SHP77 (cell line): ENCODE measurements at places on chromosomes 2 and 18.

GRCh38 chr2:25257032-25257552 is 84.6 kb downstream of the DNMT3A start:
- peak; percentile 45 for DNase-seq

- DNase-seq: peak; percentile 66
Observed at GRCh38 chr2:43484323-43484930, 111.4 kb downstream of the THADA start.

GRCh38 chr2:230751062-230751461 is 38.4 kb downstream of the CAB39 start:
- DNase-seq: no peak

DNA sequence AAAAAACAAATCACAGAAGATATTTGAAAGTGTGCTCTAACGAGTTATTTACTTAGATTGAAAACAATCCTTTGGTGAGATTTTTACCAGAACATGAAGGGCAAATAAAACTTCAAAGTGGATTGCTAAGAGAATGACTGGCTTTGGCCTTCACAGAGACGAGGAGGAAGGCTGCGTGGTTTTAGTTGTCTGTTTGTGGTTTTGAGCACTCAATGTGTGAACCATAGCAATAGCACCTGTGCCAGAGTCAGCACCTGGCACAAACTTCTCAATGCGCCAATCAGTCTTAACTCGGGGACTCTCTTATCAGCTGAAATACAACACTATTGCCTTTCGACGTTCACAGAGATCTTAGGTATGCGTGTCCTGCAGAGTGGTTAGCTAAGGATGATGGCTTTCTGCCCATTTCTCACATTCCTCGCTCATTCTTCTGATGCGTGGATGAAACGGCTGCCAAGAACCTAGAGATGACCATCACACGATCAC is 70.0 kb downstream of the MBP start:
- DNase-seq: no peak

GRCh38 chr2:237473878-237474441 is 13.1 kb upstream of the MLPH start:
- no peak for DNase-seq

- no peak for DNase-seq
Observed at GRCh38 chr2:1740716-1741589, 3.4 kb downstream of the PXDN start.

DNA sequence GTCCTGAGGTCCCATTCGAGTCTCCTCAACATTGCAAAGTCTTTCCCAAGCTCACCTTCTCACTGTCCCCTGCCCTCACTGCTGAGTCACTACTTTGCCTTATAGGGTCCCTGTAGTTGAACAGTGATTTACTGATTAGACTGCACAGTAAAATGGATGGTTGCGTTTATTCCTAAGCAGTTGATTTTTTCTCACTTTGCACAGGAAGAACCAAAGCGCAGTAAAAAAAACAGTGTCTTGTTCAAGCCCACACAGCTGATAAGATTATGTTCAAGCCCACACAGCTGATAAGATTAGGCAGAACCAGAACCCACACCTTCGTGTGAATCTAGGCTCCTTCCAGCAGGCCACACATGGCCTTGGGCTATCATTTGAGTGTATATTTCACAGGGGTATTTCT is 215.3 kb upstream of the COPS8 start:
- DNase-seq: no peak

- peak; percentile 75 for DNase-seq
Observed at GRCh38 chr2:108634011-108634410, 85.3 kb upstream of the RANBP2 start.

DNA sequence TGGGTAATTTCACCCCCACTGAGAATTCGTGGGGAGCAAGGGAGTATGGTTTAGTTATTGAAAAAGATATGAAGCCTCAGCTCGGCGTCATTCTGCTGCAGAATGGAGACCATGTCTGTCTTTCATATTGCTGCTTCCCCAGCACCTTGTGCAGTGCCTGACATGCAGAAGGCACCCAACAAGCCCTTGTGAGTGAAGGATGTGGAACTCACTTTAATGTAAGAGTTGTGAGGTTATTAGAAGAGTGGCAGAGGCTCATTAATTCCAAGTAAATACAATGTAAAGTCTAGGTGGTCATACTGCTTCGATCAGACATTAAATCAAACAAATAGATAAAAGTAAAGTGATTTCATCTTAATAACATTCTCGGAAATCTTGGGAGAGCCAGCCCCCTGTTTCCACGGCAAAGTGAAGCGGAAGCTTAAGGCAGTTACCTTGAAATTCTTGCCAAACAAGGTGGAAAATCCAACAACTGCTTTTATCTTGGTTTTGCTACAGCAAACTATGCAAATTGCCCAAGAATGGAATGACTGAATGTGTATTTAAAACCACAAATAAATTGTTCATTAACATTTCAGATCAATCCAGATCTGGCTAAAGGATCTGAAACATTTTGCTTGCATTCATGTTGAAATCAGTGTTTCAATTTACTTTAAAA is 9.6 kb downstream of the CFAP221 start:
- no peak for DNase-seq

DNA sequence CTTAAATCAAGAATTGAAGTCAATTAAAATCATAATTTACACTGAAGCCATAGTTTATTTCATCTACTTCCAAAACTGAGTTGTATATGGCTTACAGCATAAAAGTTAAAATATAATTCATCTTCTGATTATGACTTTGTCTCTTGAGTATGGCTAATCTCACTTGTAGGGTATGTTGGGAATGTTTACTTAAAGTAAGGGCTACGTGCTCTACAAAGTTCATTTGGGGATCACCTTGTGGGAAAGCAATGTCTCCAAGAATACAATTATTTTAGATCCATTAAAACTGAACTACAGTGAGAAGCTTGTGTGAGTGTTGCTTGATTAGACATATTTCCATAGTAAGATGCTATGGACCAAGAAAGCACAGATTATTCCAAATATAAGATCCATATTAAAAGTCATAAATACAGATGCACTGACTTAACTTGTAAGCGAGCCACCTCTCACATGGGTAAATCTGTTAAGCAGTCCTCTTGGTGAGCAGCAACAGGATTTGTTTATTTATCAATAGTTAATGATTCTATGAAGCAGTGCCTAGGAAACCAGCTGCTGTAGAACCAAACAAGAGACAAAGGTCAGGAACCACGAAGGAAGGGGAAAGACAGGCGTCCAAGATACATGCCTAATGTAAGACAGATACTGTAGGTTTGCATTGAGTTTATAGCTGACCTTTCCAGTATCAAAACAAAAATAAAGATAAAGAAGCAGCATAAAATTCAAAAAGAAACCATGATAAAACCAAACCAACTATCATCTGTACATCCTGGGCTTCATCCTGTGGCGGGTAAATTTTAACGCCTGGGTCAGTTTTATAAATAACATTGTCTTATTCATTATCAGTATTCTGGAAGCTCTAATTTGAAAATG is 24.8 kb downstream of the DSG4 start:
- DNase-seq: no peak

DNA sequence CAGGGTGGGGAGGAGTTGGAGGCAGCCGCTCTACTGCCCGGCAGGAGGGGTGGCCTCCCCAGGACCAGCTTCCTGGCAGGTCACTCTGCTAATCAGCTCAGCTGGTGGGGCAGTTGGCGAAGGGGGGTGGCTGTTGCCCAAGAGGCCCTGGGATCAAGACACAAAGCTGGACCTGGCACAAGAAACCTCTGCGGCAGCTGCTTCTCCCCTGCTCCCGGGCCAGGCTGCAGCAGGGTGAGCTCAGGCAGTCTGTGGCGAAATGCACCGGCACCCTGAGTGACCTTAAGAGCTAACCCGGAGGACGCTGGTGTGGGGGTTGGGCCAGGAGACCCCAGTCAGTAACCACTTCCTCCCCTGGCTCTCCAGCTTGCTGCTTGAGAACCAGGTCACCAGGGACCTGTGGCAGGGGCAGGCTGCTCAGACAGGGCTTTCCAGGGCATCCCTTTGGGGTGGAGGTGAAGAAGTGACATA is 31.1 kb downstream of the TOGARAM2 start:
- DNase-seq: no peak

- no peak for DNase-seq
Observed at GRCh38 chr2:128491692-128492244, 173.1 kb upstream of the HS6ST1 start.

DNA sequence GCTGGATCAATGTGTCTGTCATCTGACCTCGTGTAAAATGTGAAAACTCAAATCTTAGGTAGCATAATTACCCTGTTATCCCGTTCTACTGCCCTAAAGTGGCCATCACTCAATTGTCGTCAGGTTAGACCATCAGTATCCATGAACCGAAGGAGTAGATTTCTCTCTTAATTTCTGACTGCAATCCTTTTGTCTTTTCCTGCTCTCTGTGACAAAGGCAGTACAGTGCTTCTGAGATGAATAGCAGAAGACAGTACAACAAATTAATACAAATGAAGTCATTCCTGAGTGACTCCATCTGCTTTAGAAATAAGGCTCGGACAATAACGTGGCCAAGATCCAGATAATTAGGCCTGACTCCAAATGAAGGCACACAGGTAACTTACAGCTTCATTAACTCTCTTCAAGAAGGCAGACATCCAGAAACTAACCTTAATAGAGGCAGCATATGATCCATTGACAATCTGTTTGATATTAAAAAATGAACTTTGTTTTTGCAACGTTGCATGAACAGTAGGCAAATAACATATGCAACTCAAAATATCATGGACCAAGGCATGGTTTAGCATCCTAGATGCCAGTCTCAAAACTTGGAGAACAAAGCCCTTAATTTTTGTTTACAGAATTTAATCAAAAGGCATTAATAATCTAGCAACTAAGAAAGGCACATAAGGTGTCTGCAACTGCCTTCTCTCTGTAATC is 96.7 kb upstream of the CDH20 start:
- DNase-seq: no peak

- no peak for DNase-seq
Observed at GRCh38 chr2:44342854-44343253, 18.4 kb downstream of the PREPL start.

DNA sequence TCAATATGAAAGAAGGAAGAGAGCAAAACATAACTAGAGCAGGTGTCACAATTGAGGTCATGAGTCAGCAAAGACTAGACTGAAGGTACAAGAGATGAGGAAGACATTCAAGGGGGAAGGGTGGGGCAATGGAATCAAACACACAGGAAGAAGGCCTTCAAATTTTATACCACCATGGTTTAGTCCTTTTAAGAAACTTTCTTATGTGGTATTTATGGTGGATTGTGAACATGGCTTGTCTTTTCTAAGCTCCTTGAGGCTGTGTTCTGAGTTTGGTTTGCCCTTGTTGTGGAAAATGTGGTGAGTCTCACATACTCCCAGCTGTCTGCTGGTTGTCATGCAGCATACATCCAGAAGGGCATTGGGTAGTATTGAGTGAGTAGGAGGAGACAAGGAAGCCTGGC is 62.1 kb downstream of the NABP1 start:
- no peak for DNase-seq

- no peak for DNase-seq
Observed at GRCh38 chr2:133733901-133734255, 165.6 kb upstream of the NCKAP5 start.

DNA sequence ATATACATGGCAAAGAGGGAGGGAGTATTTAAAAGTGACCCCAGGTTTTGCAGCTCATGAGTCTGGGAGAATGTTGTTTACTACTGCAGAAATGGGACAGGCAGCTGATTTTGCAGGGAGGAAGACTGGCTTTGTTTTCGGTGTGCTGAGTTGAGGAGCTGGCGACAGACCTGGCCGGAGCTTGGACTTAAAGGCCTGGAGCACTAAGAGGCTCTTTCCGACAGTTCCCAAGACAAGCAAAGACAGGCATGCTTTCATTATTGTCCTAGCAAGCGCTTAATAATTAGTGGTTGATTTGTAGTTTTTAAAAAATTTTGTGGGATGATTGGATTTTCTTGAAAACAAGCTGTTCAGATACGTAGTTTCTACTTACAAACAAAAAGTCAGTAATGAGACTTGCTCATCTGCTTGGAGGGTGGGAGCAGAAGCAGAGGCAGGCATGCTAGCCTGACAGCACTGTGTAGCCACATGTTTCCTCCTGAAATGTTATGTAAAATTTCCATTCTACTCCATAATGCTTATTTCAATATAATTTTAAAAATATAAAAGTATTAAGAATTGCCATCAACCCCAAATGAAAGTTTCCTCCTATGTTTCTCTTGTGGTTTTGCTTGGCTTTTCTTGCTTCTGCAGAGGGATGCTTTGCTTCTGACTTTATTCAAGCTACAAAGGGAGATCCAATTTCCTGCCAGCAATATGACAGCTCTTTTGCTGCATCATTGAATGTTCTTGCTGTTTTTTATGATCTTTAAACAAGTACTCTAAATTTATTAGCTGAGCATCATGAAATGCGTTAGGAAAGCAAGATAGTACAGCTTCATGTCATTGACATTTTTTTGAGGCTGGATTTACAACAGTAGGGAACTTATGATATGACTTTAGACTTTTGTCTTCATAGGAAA is 75.8 kb downstream of the PHLPP1 start:
- no peak for DNase-seq

- no peak for DNase-seq
Observed at GRCh38 chr18:12946549-12947284, 1.1 kb upstream of the SEH1L start.

DNA sequence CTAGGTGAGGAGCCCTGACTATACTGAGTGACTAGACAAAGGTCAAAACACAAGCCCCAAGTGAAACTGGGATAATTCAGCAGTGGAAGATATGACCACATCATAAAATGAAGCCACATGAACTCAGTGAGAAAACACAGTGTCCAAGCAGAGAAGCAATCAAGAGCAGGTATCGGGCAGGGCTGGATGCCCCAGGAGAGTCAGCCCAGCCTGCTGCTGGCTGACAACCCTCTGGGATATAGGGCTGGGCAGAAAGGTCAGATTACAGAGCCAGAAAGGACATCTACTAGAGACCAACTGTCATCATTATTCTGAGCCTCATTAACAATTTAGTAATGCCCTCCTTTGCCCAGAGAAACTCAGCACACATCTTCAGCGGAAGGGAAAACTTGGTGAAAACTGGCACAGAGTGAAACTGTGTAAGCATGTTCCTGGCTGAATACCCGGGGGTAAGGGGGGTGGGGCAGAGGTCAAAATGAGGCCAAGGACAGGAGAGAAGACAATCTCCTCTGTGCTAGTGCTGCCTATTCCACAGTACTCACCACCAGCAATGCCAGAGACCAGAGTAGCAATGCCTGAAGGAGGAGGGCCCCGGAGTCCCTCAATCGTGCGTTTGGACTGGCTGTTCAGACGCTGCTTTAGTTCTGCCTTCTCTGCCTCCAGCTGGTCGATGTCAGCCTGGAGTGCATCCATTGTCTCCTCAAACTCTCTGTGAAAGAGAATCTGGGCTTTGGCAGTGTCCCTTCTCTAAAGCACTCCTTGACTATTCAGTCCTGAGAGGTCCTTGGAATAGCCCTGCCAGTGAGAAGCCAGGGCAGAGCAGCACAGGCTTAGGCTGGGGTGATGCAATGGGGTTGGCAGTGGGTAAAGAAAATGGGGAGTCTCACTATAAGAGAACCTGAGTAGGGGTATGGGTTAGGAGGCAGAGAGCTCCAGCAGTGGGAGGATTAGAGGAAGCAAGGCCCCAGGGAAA is 15.3 kb downstream of the DCTN1 start:
- no peak for DNase-seq

- DNase-seq: no peak
Observed at GRCh38 chr2:101781326-101781725, 83.8 kb downstream of the MAP4K4 start.

GRCh38 chr2:134308474-134309385 is 54.9 kb downstream of the MGAT5 start:
- no peak for DNase-seq
